Mesenteric fat pad (tissue), 1 donor: ENCODE measurements at places on chromosomes 1 and 21.

DNA sequence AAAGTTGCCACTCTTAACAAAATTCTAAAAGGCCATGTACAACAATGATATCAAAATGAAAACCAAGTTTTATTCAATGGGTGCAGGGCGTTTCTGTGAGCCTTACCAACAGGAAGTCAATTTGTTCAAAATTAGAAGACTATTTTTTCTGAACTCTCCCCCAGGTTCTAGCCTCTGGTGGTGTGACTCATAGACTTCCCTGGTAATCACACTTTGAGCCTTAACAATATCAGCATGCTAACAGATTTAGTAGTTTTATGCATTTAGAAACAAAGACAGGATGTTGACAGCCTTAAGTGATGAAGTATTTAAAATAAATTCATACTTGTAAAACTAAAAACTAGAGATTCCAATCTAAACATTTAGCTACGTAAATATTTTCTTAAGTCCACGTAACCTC lies 88.4 kb downstream of the LRRC8C start:
- no peak for DNase-seq

- DNase-seq = no peak
These were observed 2.2 kb downstream of the LMO4 start for GRCh38 chr1:87330885-87331364.

GRCh38 chr1:147496571-147497210 lies 44.6 kb upstream of the BCL9 start:
- no peak for DNase-seq

DNA sequence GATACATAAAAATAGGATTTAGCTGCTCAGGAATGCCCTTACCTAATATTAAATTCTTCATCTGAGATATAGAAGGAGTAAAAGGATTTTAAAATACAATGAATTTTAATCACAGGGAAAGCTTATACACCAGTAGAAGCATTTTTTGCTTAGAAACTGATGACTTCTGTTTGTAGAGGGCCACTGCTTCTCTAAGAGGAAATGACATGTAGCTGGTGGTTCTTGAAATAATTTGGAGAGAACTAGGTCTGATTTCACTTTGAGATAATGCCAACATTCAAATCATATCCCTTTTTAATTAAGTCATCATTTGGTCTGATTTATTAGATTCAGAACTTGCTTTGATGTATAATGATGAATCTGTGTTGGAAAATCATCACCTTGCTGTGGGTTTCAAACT lies 166.6 kb upstream of the SGIP1 start:
- no peak for DNase-seq
